Naive B cell (primary cell): ENCODE measurements at places on chromosomes 12 and 14.

DNA sequence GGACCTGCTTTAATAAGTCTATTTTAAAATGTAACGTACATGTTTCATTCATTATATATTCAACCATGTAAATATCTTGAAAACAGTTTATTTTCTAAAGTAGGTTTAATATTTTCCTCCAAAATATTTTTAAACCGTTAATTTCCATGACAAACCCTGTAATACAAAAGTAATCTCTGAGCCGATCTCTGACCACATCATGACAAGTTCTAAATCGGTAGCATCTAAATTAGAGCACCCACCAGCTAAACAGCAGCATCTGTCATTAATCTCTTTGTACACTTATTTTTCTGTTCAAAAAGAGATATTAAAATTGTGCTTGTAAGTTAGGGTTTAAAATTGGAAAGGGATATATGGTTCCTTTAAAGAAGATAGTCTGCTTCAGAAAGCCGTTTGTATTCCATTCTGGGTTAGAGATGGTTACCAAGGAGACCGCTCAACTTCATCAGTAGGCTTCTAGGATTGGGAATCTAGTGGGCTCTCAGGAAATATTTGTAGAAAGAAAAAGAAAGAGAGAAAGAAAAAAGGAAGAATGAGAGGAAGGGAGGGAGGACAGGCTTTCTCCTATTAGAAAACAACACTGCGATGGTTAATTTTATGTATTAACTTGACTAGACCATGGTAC lies 232.5 kb upstream of the FOXN3 start:
- peaks cover 17% of the 10 kb centered on the region for H3K4me1 ChIP-seq
- no peaks in the 10 kb centered on the region for H3K27me3 ChIP-seq
- DNase-seq: no peak
- no peak overlapping the region for H3K4me3 ChIP-seq

GRCh38 chr14:68127166-68127565 lies 307.6 kb downstream of the RAD51B start:
- no peak overlapping the region for H3K27ac ChIP-seq
- DNase-seq: no peak
- H3K4me1 ChIP-seq: no peaks in the 10 kb centered on the region
- H3K4me3 ChIP-seq: no peak overlapping the region

- DNase-seq: no peak
- H3K4me3 ChIP-seq: no peak overlapping the region
- peaks cover 23% of the 10 kb centered on the region for H3K27me3 ChIP-seq
- no peak overlapping the region for H3K27ac ChIP-seq
- no peaks in the 10 kb centered on the region for H3K36me3 ChIP-seq
These were observed 21.0 kb upstream of the RNASE2 start for GRCh38 chr14:20934148-20934762.

DNA sequence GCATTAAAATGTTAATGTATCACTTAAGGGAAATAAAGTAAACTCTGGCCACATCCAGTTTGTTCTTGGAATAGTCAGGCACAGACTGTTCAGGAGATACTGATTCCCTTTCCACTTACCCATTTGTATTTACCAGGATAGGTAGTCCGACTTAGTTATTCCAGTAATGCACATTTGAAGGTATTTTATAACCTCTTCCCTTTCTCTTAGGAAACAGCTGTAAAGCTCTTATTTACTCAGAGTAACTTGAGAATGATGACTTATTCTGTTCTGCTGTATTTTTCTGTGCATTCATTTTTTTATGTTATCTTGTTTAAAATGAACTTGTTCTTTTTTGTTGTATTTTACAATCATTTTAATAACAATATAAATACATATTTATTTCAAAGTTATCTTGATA lies 78.0 kb downstream of the METTL25 start:
- no peaks in the 10 kb centered on the region for H3K27me3 ChIP-seq
- H3K27ac ChIP-seq: no peak overlapping the region
- H3K4me3 ChIP-seq: no peak overlapping the region
- no peak for DNase-seq
- peaks cover 18% of the 10 kb centered on the region for H3K36me3 ChIP-seq

- H3K27me3 ChIP-seq: no peaks in the 10 kb centered on the region
- no peak overlapping the region for H3K27ac ChIP-seq
- no peak for DNase-seq
- H3K36me3 ChIP-seq: no peaks in the 10 kb centered on the region
- H3K4me3 ChIP-seq: no peak overlapping the region
These were observed 382.2 kb downstream of the FLRT2 start for GRCh38 chr14:85912141-85912540.
